ENCODE measurements at places on chromosomes 16 and 17.

GRCh38 chr17:17928398-17929287 is 43.6 kb downstream of the TOM1L2 start:
- DNase-seq, result no peak

- DNase-seq, result no peak
Measured at GRCh38 chr16:68287276-68288251, 23.2 kb downstream of the SLC7A6OS start.

DNA sequence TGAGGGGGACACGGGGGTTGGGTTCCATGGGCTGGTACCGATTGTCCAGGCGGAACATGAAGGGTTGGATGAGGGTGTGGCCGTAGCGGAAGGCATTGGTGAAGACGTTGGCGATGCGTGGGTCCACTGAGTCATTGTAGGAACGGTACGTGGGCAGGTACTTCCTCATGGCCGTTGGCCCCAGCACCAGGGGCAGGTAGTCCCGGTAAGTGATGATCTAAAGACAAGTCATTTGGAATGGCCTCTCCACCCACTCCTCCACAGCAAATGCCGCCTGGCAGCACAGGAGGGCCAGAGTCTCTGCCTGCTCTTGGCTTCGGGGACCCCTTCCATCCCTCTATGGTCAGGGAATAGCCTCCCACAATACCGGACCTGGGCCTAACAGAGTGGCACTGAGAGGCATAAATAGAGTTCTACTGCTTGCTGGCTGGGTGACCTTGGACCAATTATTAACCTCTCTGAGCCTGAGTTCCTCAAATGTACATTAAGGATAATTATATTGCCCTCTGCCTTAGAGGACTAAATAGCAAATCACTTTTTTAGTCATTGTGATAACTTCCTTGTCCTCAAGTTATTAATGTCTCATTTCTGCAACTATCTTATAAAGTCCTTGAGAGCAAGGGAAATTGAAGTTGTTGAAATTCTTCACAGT is 7.2 kb downstream of the MPO start:
- DNase-seq, result no peak

DNA sequence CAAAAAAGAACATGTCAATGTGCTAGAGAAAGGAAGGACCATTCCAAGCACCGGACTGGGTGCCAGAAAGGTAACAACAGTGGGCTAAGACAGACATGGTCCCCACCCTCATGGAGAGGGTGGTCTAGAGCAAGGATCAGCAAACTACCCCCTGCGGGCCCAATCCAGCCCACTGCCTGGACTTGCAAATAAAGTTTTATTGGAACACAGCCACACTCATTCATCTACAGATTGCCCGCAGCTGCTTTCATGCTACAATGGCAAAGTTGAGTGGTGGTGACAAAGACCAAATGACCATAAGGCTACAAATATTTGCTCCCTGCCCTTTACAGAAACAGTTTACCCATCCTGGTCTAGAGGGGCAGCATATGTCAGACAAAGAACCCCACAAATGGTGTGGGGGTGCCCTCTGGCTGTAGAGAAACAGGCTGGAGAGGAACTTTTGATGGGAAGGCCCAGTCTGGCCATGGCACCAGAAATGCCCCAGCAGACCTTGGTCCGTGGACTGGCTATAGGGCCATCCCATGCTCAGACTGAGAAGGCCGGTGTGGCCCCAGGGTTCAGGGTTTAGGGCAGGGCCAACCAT is 15.2 kb downstream of the CDH5 start:
- no peak for DNase-seq

DNA sequence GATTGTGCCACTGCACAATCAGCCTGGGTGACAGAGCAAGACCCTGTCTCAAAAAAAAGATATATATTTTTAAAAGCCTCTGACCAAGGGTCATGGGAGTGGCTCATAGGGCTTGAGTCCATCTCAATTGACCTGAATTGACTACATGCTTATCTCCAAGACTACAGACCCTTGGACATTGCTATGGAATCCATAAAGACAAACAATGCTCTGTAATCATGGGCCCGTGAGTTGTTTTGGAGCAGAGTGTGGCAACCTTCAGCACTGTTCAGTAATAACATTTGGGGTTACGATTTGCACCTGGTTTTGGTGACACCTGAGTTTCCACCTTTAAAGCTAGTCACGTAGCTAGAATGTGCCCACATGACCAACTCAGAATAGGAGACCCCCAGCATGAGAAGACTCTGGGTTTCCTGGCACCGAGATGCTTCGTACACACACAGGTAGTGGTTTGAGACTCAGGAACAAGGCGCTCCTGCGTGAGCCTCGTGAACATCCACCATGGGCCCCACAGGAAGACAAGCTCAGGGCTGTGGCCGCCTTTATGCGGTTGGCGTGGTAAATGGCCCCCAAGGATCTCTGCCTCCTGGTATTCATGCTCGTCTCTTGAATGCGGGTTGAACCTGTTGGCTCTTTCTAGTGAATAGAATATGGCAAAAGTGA is 66.6 kb upstream of the RPH3AL start:
- DNase-seq, result no peak

DNA sequence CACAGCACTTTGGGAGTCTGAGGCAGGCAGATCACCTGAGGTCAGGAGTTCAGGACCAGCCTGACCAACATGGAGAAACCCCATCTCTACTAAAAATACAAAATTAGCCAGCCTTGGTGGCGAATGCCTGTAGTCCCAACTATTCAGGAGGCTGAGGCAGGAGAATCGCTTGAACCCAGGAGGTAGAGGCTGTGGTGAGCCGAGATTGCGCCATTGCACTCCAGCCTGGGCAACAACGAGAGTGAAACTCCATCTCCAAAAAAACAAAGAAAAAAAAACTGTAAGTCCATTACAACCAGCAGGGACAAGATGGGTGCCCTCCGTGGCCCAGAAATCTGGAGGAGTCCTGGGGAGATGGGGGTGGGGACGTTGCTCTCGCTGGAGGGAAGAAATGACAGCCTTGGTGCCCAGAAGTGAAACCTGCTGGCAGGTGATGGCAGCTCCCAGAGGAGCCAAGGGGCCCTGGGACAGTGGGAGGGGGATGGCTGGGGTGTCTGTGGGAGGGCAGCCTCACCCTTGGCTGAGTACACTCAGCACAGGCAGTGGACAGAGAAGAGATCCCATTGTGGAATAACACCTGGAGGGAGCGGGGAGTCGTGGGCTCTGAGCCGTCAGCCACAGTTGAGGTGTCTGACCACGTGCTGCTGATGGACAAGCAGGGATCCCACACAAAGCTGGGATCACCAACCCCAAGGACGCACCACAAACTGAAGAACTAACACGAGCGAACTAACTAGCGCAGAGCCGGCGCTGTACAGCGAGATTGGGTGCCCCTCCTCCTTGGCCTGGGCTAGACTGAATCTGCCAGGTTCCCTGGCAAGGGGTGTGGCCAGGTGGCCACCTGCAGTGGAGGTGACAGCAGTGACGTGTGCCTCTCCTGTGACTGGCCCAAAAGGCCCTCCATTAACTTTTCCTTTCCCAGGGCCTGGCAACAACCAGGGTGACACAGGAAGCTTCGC is 46.9 kb upstream of the BAHCC1 start:
- no peak for DNase-seq

DNA sequence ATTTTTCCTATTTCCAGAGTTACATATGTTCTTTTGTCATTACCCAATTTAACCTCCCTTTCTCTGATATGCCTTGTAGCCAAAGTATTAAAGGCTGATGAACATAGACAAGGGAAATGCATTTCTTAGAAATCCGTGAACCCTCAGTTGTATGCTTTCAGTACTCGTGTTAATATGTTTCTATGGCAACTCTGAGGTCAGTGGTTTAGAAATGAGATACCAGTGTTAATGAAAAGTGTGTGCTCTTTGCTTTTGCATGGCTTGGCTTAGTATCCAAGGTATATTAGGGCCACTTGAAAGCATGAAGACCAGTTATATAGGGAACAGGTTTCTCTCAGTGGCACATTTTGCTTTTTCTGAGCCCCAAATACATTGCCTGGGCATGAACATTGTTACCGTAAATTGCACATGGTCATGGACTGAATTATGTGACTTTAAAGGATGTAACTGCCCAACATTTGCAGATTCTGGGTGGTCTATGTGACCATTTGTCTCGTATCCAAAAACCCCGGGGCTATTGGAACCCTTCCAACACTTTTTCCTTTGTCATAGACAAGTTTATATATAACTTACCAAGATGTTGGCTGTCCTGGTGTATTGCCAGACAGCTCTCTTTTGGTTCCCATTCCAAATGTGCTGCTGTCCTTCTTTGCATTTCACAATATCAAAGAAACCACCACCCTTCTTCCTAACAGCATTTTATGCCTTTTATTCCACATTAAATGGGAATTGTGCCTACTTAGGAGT is 17.5 kb downstream of the ABHD15 start:
- no peak for DNase-seq

GRCh38 chr16:84502581-84502980 is 1.9 kb downstream of the MEAK7 start:
- no peak for DNase-seq

DNA sequence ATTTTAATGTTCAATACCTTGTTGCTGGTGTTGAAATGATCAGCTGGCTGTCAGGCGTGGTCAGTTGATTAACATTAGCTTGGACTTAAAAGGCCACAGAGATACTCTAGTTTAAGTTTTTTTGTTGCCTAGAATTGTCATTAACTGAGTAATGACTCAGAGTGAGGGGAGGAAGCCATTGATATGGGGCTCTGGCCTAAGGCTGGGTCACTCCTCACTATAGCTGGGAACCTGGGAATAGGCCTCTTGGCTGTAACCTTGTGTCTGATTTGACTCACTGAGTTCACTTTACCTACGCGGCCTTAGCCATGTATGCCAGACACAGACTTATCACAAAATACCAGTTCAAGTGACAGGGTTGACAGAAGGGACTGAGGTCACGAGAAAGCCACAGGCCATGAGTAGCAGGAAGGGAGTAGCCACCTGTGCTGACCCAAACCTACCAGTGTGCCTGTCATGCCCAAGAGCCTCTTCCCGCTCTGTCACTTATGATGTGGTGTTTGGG is 37.9 kb upstream of the ADCY7 start:
- no peak for DNase-seq

GRCh38 chr16:71358464-71358998 is at the start of gene CALB2:
TSS of gene CALB2 (plus strand) at chr16:71358723. CDS start at chr16:71358793, 70 bp downstream.
- DNase-seq, result peak; percentile 43

- no peak for DNase-seq
Measured at GRCh38 chr17:16329519-16330271, 23.6 kb downstream of the CENPV start.

- no peak for DNase-seq
Measured at GRCh38 chr17:81434072-81434471, 38.8 kb downstream of the BAHCC1 start.

DNA sequence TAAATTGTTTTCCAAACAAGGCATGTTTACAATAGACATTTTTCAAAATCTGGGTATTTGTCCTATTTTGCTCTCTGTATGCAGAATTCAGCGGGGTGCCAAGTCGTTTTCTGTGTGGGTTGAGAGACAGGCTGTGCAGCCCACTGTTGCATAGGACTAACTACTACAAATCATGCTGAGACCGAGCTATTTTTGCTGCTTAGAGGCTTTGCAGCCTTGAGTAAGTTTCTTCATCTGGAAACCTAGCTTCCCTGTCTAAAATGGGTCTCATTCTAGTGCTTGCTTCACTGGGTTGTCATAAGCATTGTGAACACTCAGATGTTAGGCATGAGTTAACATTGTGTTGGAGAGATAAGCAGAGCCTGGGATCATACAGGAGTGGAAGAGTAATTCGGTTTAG is 1.3 kb downstream of the PRPSAP2 start:
- DNase-seq, result no peak

GRCh38 chr17:31273516-31273915 is 23.5 kb downstream of the OMG start:
- DNase-seq, result no peak

DNA sequence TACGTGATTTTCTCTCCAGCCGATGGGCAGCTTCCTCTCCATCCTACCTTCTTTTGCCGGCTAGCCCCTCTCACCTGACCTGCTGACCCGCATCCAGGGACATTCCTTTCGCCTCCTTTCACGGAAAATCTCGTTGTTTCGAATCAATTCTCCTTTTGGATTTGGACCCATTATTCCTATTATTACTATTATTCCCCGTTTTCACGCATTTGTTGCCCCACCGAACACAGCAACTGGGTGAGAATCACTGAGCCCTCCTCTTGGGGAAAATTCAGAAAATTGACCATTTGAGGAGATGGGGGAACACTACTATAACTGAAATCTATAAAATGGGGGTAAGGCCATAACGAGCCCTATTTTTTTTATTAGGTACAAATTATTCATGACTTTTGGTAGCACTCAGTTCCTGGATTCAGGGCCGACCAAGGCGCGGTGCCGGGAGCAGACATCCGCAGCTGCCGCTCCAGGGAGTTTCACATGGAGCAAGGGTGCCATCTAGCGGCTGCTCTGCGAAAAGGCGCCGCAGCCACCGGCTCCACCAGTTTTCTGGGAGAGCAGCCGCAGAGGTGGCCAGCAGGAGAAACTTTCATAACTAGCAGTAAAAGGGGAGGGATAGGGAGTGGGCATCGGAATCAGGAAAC is 3.3 kb upstream of the HOXB8 start:
- DNase-seq, result peak; percentile 72

DNA sequence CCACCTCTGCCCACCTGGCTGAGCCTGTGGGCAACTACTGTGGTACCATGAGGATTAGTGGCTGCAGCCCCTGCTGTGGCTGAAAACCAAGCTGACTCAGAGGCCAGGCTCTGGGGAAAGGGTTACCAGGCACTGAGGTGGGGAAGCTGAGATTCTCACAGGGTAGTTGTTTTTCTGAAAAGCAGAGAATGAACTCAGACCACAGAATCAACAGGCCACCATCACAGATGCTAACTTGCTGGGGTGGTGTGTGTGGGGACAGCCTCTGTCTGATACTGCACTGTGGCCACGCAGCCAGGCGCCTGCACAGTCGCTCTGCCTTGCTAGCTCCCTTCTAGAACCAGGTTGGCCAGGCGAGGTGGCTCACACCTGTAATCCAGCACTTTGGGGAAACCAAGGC is 28.8 kb downstream of the NPLOC4 start:
- DNase-seq, result no peak

GRCh38 chr17:78234261-78234865 is 2.9 kb downstream of the TMEM235 start:
- DNase-seq, result no peak

GRCh38 chr17:74243013-74243755 is 29.8 kb downstream of the TTYH2 start:
- no peak for DNase-seq

GRCh38 chr17:2943981-2944380 is 119.4 kb downstream of the OR1D5 start:
- DNase-seq, result no peak

- no peak for DNase-seq
Measured at GRCh38 chr17:65519462-65519861, 42.0 kb downstream of the AXIN2 start.

GRCh38 chr17:1555651-1556471 is 6.7 kb downstream of the PITPNA start:
- DNase-seq, result no peak

DNA sequence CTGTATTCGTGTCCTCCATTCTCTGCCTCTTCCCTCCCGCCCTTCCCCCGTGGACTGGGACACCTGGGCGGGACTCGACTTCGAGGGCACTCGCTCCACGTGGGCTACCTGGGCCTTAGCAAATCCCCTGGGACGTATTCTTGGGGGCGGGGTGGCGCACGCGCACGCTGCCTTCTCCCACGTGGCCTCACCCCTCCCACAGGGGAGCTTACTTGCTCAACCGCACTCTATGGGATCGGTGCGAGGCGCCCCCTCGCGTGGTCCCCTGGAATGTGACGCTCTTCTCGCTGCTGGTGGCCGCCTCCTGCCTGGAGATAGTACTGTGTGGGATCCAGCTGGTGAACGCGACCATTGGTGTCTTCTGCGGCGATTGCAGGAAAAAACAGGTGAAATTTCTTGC is 3.5 kb downstream of the VMO1 start:
- DNase-seq, result no peak

- DNase-seq, result no peak
Measured at GRCh38 chr17:75341784-75342486, 52.7 kb upstream of the SLC25A19 start.

GRCh38 chr16:78962457-78962929 is 638.0 kb downstream of the MAF start:
- no peak for DNase-seq
